WTC11 (cell line): ENCODE measurements at places on chromosomes 13 and 19. TPM values are rescaled to one million over a fixed set of nuclear protein-coding genes. Genes with fewer than 3 reads are reported as not detected.

DNA sequence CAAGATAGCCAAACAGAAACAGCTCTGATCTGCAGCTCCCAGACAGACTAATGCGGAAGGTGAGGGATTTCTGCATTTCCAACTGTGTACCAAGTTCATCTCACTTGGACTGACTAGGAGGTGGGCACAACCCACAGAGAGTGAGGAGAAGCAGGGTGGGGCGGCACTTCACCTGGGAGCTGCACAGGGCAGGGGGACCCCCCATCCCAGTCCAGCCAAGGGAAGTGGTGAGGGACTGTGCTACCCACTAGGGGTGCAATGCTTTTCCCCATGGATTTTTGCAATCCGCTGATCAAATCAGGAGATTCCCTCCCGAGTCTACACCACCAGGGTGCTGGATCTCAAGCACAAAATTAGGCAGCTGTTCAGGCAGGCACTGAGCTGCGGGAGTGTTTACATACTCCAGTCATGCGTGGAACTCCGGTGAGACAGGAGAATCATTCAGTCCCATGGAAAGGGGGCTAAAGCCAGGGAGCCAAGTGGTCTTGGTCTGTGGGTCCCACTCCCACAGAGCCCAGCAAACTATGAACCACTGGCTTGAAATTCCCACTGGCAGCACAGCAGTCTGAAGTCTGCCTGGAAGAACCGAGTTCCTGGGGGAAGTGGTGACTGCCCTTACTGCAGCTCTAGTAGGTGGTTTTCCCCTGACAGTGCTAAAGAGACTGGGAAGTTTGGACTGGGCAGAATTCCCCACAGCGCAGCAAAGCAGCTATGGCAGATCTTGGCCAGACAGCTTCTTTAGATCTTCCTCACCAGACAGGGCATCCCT, 85.1 kb upstream of the UFM1 start:
- H3K27ac ChIP-seq: no peak overlapping the region
- H3K4me1 ChIP-seq: peaks cover 9% of the 10 kb centered on the region
- no peaks in the 10 kb centered on the region for H3K36me3 ChIP-seq
- DNase-seq: no peak
- no peak overlapping the region for H3K4me3 ChIP-seq

DNA sequence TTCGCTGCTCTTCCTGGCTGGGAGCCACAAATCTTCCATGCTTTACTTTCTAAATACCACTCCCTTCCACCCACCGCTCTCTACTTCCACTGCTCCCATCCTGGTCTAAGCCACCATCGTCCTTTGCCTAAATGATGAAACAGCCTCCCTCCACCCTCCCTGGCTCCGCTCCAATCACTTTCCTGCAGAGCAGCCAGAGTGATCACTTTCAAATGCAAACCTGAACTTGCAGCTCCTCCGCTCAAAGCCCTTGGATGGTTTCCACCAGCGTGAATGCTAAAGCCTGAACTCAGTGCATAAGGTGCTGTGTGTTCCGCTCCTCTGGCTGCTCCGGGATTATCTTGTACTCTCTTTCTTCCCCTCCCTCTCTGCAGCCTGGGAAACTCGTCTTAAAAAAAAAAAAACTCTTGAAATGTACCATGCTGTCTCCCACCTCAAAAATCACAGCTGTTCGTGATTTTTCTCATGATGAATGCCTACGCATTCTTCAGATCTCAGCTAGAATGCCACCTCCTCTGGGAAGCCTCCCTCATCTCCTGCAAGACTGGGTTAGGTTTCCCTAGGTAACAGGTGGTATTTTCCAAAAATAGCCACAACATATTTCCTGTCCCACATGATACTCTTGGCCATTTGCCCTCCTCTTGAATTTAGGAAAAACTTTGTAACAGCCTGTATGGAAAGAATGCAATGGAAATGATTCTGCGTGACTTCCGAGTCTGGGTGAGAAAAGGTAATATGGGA, 3.7 kb upstream of the SIN3B start:
- peak overlapping the region; percentile 86 for H3K27ac ChIP-seq
- H3K4me3 ChIP-seq: peak overlapping the region; percentile 58
- H3K27me3 ChIP-seq: no peaks in the 10 kb centered on the region; the same call in 1 of the 2 replicates
- H3K4me1 ChIP-seq: peaks cover 39% of the 10 kb centered on the region

The GJB6 gene
- total RNA-seq: not detected in 3 replicates

The CELF5 gene
- 7.7 to 10.6 TPM (median 9.0 TPM) in 3 replicates for total RNA-seq

DNA sequence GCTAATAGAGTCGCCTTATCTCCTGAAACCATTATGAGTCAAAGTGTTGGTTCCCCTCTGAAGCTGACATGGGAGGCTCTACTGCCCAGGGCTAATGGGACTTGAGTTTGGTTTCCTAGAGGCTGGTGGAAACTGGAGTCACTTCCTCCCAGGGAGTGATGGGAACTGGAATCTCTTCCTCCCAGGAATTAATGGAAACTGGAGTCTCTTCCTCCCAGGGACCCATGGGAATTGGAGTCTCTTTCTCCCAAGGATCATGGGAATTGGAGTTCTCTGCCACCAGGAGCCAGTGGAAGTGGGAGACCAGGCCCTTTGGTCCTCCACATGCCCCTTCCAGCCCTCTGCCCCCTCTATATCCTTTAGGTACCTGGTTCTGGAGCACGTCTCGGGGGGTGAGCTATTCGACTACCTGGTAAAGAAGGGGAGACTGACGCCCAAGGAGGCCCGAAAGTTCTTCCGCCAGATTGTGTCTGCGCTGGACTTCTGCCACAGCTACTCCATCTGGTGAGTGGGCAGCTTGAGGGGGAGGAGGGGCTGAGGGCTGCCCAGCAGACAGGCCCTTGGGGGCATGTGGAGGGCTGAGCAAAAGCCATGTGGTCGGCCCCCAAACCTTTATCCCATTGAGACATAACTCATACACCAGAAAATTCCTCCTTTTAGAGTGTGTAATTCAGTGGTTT, 5.5 kb downstream of the BRSK1 start:
- H3K36me3 ChIP-seq: peaks cover 34% of the 10 kb centered on the region
- DNase-seq: no peak
- no peak overlapping the region for H3K4me3 ChIP-seq
- no peaks in the 10 kb centered on the region for H3K27me3 ChIP-seq
- peaks cover 5% of the 10 kb centered on the region for H3K4me1 ChIP-seq
- no peak overlapping the region for H3K27ac ChIP-seq

The C19orf38 gene
- total RNA-seq: 0.23 TPM in 1 of 3 replicates, not detected in the others

DNA sequence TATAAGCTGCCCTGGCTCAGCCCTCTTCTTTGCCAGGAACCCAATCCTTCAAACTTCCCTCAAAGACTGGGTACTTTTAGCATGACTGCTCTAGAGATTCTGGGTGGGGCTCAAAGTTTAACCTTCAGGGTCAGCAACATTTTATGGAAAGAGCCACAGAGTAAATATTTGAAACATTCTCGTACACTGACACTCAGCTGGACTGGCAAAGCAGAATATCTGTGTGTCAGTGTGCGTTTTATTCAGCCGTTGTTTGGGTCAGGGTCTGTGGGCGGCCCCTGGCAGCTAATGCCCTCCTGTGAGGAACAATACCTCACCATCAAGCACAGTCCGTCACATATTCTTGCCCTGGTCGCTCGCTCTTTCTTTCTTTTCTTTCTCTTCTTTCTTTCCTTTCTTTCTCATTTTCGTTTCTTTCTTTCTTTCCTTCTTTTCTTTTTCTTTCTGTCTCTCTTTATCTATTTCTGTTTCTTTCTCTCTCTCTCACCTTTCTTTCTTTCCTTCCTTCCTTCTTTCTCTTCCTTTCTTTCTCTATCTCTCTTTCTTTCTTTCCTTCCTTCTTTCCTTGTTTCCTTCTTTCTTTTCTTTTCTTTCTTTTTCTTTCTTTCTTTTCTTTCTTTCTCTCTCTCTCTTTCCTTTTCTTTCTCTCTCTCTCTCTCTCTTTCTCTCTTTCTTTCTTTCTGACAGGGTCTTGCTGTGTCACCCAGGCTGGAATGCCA, 10.7 kb downstream of the DPRX start:
- H3K4me1 ChIP-seq: peaks cover 44% of the 10 kb centered on the region
- H3K4me3 ChIP-seq: no peak overlapping the region
- no peak for DNase-seq
- peak overlapping the region; percentile 1; the same call in 1 of the 2 replicates for H3K27ac ChIP-seq
